ENCODE measurements at places on chromosomes 7 and 10. TPM values are rescaled to one million over a fixed set of nuclear protein-coding genes. Genes with fewer than 3 reads are reported as not detected.

GRCh38 chr10:54363390-54363789, 437.6 kb downstream of the PCDH15 start:
- H3K36me3 ChIP-seq: no peaks in the 10 kb centered on the region
- H3K27ac ChIP-seq: no peak overlapping the region
- H3K4me1 ChIP-seq: no peaks in the 10 kb centered on the region
- no peaks in the 10 kb centered on the region for H3K27me3 ChIP-seq
- no peak for DNase-seq

GRCh38 chr10:73650537-73651331, 5.1 kb downstream of the SYNPO2L start:
- no peak overlapping the region for H3K4me3 ChIP-seq
- no peak for DNase-seq
- no peaks in the 10 kb centered on the region for H3K27me3 ChIP-seq
- H3K4me1 ChIP-seq: peaks cover 14% of the 10 kb centered on the region
- no peak overlapping the region for H3K27ac ChIP-seq
- H3K36me3 ChIP-seq: no peaks in the 10 kb centered on the region

DNA sequence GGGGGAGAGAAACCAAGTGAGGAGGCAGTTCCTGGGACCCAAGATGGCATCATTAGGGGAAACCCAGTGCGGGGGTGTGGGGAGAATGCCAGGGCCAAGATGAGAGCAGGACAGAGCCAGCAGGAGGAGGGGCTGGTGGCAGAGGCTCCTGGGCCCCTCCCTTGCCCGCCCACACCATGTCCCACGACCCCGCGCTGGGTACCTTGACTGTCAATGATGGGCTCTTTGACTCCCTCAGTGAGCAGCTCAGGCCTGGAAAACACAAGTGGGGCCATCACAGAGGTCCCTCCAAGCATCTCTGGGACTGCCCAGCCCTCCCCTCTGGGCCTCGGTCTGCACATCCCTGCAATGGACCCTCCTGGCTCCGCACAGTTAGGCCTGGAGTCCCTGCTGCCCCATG, 75.4 kb downstream of the RABGEF1 start:
- H3K27ac ChIP-seq: no peak overlapping the region
- H3K4me3 ChIP-seq: no peak overlapping the region
- H3K36me3 ChIP-seq: peaks cover 4% of the 10 kb centered on the region
- no peaks in the 10 kb centered on the region for H3K27me3 ChIP-seq

GRCh38 chr10:127872011-127872761, 20.6 kb downstream of the CLRN3 start:
- no peaks in the 10 kb centered on the region for H3K36me3 ChIP-seq
- peaks cover 2% of the 10 kb centered on the region for H3K27me3 ChIP-seq
- DNase-seq: peak; percentile 65
- H3K27ac ChIP-seq: no peak overlapping the region

DNA sequence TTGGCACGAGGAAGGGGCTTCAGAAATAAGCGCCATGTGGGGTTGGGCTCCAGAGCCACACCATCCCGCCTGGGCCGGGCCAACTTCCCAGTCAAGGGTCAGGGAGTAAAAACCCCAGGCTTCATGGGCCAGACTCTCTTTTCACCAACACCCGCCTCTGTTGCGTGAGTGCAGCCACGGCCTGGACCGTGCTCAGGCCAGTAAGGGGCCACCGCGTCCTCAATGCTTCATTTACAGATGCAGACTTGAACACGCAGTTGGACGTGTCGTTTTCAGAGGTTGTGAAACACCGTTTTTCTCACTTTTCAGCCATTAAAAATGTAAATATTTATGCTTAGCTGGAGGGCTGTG, 161.0 kb downstream of the WDR37 start:
- H3K4me1 ChIP-seq: no peaks in the 10 kb centered on the region
- no peak overlapping the region for H3K27ac ChIP-seq
- H3K27me3 ChIP-seq: peaks cover 5% of the 10 kb centered on the region
- DNase-seq: no peak

GRCh38 chr10:6089334-6090219, 743 bp downstream of the RBM17 start:
- peak overlapping the region; percentile 92 for H3K27ac ChIP-seq
- peak overlapping the region; percentile 95 for H3K4me3 ChIP-seq

GRCh38 chr7:86407291-86407690, 236.4 kb upstream of the GRM3 start:
- H3K36me3 ChIP-seq: no peaks in the 10 kb centered on the region
- no peak overlapping the region for H3K27ac ChIP-seq
- H3K4me1 ChIP-seq: no peaks in the 10 kb centered on the region

- peaks cover 4% of the 10 kb centered on the region for H3K27me3 ChIP-seq
- H3K4me1 ChIP-seq: peaks cover 8% of the 10 kb centered on the region
- H3K27ac ChIP-seq: peak overlapping the region; percentile 61
- no peaks in the 10 kb centered on the region for H3K36me3 ChIP-seq
- H3K4me3 ChIP-seq: peak overlapping the region; percentile 4
- no peak for DNase-seq
Measured at GRCh38 chr10:1685699-1686490, 51.4 kb downstream of the ADARB2 start.

DNA sequence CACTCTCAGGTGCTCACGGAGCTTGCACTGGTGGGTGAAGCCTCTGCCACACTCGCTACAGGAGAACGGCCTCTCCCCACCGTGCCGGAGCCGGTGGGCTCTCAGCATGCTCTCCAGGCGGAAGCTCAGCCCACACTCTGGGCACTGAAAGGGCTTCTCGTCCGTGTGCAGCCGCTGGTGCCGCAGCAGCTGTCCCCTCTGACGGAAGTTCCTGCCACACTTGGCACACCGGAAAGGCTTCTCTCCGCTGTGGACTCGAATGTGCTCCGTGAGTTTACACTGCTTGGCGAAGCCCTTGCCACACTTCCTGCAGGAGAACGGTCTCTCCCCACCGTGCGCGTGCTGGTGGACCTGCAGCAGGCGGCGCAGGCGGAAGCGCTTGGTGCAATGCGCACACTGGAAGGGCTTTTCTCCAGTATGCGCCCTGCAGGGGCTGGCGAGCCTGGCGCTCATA, 19.3 kb downstream of the ZNF786 start:
- no peaks in the 10 kb centered on the region for H3K27me3 ChIP-seq
- H3K27ac ChIP-seq: no peak overlapping the region
- peaks cover 11% of the 10 kb centered on the region for H3K36me3 ChIP-seq
- no peak for DNase-seq
- no peak overlapping the region for H3K4me3 ChIP-seq

- no peak for DNase-seq
- no peak overlapping the region for H3K27ac ChIP-seq
Measured at GRCh38 chr7:73967832-73968290, 60.1 kb upstream of the ELN start.

DNA sequence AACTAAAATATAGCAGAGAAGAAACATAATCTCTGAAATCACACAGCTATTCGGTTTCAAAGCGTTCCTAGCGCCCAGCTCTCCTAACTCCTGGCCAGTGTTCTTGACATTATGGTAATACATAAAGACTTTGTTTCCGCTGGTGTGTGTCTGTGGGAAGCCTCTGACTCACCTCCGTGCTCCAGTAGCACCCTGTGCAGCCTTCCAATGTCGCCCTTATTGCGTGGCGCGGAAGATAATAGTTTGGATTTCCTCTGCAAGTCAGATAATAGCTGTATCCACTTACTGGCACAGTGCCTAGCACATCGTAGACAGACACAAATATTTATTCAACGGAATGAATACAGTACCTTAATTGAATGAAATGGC, 570 bp downstream of the BMS1 start:
- H3K27ac ChIP-seq: peak overlapping the region; percentile 96
- H3K4me1 ChIP-seq: peaks cover 5% of the 10 kb centered on the region
- peaks cover 17% of the 10 kb centered on the region for H3K27me3 ChIP-seq
- H3K4me3 ChIP-seq: peak overlapping the region; percentile 97
- no peak for DNase-seq

GRCh38 chr10:84798312-84798711, 469.9 kb downstream of the CCSER2 start:
- no peak for DNase-seq
- H3K4me1 ChIP-seq: no peaks in the 10 kb centered on the region
- no peak overlapping the region for H3K27ac ChIP-seq
- H3K4me3 ChIP-seq: no peak overlapping the region

DNA sequence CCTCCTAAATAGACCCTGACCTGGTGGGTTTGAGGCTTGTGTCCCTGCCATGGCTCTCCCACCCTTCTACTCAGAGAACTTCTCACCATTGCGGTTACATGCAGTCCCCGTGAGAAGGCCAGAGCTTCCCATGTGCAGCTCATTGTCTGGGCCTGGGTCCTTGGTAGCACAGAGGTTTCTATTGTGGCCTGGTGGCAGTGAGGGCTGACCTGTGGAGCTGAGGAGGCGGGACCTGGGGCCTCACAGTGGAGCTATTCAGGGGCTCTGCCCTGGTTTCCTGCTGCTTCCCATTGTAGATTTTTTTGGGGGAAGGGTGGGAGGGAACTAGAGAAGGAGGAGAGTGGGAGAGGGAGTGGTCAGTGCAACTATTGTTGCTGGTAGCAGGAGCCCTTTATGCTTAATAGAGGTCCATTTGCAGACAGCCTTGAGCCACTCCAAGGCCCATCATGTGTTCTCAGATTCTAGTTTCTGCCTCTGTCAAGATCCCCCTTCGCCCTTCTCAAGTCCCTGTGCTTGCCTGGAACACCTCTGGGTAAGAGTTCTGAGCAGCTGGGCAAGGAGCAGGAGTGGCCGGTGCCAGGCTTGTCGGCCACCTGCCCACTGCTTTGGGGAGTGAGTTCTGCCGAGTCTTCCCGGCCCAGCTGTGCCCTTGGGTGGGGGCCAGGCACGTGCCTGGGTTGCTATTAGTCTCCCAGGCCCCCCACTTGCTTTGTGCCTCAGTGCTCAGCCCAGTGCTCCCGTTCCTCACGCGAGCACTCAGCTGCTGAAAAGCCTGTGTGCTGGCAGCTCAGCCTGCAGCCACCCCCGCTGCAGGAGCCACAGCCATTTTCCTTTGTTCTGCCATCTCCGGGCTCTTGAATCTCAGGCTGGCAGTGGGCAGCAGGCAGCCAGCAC, 10.7 kb downstream of the TSPAN14 start:
- peak overlapping the region; percentile 66 for H3K4me3 ChIP-seq
- H3K27me3 ChIP-seq: no peaks in the 10 kb centered on the region
- peak overlapping the region; percentile 75 for H3K27ac ChIP-seq
- DNase-seq: no peak
- H3K36me3 ChIP-seq: peaks cover 6% of the 10 kb centered on the region

DNA sequence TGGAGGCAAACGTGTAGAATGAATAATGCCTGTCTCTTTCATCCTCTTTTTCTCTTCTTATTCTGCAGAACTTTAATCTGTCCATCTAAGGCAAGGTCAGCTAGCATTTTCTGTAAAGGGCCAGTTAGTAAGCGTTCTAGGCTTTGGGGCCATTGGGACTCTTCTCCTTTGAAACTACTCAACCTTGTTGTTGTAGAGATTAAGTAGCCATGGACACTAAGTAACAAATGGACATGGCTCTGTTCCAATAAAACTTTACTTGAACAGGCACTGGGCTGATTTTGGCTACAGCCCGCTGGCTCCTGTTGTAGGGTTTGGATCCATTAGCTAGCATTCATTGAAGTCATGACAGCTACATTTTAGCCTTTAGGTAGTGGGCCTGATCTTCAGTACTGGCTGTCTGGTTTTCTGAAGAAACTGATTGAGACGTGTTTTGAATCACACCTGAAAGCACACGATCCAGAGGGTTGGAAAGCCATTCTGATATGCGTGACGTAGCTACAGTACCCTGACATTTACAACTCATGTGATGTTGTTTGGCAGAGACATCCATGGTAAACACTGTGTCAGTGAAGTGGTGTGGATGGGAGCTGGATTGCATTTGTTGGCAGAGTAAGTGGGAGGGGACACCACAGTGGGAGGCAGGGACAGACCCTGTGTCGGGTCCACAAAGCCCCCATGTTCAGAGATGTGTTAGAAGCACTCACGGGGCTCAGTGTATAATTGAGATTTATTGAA, 92.5 kb downstream of the MTPN start:
- DNase-seq: no peak
- no peak overlapping the region for H3K27ac ChIP-seq
- no peaks in the 10 kb centered on the region for H3K36me3 ChIP-seq
- H3K4me1 ChIP-seq: no peaks in the 10 kb centered on the region
- H3K4me3 ChIP-seq: no peak overlapping the region

DNA sequence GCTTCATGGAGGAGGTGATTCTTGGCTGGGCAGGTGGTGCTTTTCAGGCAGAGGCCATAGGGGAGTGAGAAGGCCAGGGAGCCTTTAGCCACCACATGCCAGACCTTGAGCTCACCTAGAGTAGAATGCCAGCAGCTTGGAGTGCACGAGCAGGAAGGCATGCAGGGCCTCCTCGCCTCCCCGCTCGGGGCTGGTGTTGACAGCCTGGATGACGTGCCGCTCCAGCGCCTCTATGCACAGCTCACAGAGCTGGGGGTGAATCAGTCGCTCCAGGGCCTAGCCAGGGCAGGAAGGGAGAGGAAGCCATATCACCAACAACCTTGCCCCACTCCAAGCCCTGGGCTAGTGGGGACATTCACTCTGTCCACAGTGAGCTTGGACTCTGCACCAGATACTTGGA, 15.7 kb downstream of the HPS1 start:
- peaks cover 39% of the 10 kb centered on the region for H3K36me3 ChIP-seq
- H3K27me3 ChIP-seq: no peaks in the 10 kb centered on the region
- H3K4me1 ChIP-seq: no peaks in the 10 kb centered on the region
- no peak overlapping the region for H3K27ac ChIP-seq
- H3K4me3 ChIP-seq: no peak overlapping the region
- DNase-seq: no peak

GRCh38 chr7:22332461-22332870, 24.5 kb downstream of the RAPGEF5 start:
- no peak overlapping the region for H3K4me3 ChIP-seq
- H3K27ac ChIP-seq: no peak overlapping the region
- H3K4me1 ChIP-seq: peaks cover 11% of the 10 kb centered on the region
- H3K27me3 ChIP-seq: no peaks in the 10 kb centered on the region
- no peaks in the 10 kb centered on the region for H3K36me3 ChIP-seq

DNA sequence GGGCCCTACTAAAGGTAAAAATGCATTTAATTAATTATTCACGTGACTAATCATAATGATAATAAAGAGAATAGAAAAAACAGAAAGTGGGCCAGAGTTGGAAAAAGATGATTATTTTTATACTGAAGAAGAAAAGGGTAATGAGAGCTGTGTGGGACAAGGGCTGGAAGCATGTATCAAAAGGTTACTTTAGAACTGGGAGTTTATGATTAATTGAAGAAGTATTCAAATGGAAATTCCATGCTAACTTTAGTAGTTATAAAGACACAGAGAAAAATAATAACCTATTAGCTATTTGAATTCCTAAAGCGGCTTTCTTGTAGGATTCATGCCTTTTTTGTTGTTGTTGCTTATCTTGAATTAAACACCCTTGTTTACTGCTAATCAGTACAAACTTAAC, 49.9 kb downstream of the MKX start:
- H3K4me1 ChIP-seq: no peaks in the 10 kb centered on the region
- H3K27ac ChIP-seq: no peak overlapping the region

- H3K36me3 ChIP-seq: no peaks in the 10 kb centered on the region
- no peak overlapping the region for H3K27ac ChIP-seq
- no peak for DNase-seq
Measured at GRCh38 chr7:157657741-157658740, 321.2 kb downstream of the DNAJB6 start.

The FGFR2 gene
- total RNA-seq: 68.8 TPM

The TACR2 gene
- not detected for total RNA-seq

The ODAD2 gene
- total RNA-seq: 0.14 TPM

The EN2 gene
- total RNA-seq: 0.94 TPM

The IGF2BP3 gene
- total RNA-seq: 99.3 TPM

The IL2RA gene
- total RNA-seq: not detected

The COL17A1 gene
- 94.1 TPM for total RNA-seq

The CDHR3 gene
- total RNA-seq: 5.6 TPM

The GRID2IP gene
- 1.6 TPM for total RNA-seq

The FAM13C gene
- 10.1 TPM for total RNA-seq

The ABCB4 gene
- total RNA-seq: 1.00 TPM

All from type B pancreatic cell (in vitro differentiated cells).